ENCODE measurements at places on chromosomes 16 and 17. TPM values are rescaled to one million over a fixed set of nuclear protein-coding genes. Genes with fewer than 3 reads are reported as not detected.
A peak's percentile ranks its signal among the peaks of the same experiment; 100 is the strongest.

DNA sequence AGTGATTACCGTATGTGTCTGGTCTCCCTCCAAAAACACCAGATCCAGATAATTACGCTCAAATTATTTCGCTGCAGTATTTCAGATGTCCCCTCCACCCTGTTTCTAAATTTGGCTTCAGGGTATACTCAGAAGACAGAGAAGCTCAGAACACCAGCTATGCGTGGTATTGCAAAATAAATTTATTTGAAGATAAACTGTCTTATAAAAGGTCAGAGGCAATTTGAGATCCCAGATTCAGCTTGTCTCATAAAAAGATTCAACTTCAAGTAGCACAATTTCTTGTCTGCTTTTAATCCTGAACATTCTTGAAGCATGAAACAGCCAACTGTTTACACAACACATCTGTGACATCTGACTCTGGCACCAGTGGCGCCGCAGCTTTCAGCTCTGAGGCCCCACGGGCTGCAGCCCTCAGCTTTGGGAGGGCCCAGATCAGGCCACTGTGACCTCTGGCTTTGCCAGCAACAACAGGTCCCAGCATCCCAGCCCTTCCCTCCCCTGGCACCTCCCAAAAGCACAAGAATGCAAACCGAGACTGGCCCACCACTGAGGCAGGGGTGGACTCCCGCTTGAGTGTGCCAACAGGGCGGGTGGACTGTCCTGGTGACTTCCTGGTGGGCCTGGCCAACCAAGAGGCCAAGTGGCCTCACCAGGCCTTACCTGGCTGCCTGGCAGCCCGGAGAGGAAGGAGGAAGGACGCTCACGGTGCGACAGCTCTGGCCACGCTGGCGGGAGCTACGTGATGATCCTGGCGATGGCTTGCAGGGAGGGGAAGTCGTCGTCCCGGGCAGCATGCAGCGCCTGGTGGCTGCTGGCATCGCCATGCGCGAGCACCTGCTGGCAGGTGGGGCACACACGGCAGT lies 8.0 kb downstream of the SYNGR3 start:
- DNase-seq = no peak

GRCh38 chr17:16273929-16274339 lies 56.9 kb downstream of the PIGL start:
- no peak for DNase-seq

DNA sequence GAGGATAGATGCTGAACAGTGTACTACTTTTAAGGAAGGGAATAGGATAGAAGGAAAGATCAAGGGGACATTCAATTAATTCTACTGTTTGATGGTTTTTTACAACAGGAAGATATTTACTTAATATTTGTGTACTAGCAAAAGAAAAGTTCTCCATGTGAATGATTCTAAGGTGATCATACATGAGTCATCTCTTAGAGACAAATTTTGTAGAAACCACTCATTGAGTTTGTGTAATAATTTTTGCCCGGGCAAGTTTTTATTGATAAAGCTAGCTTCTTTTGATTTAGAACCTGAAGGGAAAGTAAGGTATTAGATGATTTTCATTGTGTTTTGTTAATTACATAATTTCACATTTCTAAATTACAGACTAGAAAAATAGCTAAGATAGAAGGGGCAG lies 172.8 kb upstream of the PSMD7 start:
- DNase-seq = no peak

GRCh38 chr17:77210946-77211541 lies 70.3 kb downstream of the SEC14L1 start:
- DNase-seq = no peak

- DNase-seq = no peak
These were observed 167.4 kb downstream of the BCAS3 start for GRCh38 chr17:60845012-60845411.

GRCh38 chr17:2089021-2089422 lies 34.1 kb downstream of the HIC1 start:
- no peak for DNase-seq

DNA sequence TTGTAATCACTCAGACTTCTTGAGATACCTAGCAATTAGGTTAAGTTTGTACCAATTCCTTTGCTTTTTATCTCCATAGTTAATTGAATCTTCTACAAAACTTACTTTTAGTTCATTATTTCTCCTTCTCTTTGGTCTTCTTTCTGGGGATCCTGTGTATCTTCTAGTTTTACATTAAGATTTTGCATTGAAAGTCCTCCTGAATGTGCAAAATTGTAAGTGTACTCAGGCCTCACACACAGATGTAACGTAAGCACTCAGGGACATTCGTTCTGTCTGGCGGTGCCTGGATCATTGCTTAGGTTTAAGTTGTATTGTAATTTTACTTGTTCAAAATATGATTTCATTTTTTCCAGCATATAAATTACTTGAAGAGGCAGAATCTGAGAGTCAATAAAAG lies 222.6 kb upstream of the CPHXL start:
- no peak for DNase-seq

DNA sequence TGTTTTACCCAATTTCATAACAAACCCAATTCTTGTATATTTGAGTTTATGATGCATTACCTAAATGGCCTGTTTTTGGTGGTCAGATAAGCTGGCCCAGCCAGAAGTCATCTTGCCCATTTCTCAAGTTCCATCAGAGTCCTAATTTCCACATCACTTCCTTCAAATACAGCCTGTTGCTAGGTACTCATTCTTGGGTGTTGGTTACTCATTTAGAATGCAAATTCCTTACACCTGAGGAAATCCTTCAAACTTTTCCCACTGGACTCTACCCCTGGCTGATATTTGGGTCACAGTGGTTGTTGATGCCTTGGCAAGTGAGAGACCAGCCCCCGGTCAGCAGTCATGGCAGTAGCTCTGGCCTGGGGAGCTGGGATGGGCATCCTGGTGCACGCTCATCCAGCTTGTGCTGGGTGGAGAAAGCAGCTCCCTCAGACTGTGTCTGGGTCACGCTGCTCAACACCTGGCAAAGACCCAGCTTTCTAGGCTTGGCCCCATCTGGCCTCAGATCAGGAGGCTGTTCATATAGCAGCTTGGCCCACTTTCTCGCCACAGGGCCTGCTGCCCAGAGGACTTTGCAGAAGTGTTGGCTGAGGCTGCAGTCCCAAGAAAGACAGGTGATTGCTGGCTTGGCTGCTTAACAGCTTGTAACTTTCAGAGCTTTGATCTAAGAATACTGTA lies 25.8 kb downstream of the WSB1 start:
- DNase-seq = peak; percentile 43

The CDC27 gene
- total RNA-seq = 100 TPM

The IL17C gene
- total RNA-seq = not detected

The KRT13 gene
- not detected for total RNA-seq

The ITGB4 gene
- total RNA-seq = 5.5 TPM

The TENT4B gene
- total RNA-seq = 13.5 TPM

Data from LHCN-M2 (cell line).